ENCODE measurements at places on chromosomes 3 and 15.

- DNase-seq: no peak
Observed at GRCh38 chr3:99601515-99601914, 36.9 kb upstream of the COL8A1 start.

GRCh38 chr3:123321806-123322205 lies 120.1 kb downstream of the SEC22A start:
- no peak for DNase-seq

- no peak for DNase-seq
Observed at GRCh38 chr15:66036859-66037258, 167.6 kb downstream of the RAB11A start.

- DNase-seq: no peak
Observed at GRCh38 chr15:67608638-67608959, 66.1 kb downstream of the MAP2K5 start.

- DNase-seq: no peak
Observed at GRCh38 chr15:31458596-31459399, 132.2 kb downstream of the KLF13 start.

- no peak for DNase-seq
Observed at GRCh38 chr3:132265028-132265427, 52.2 kb upstream of the ACP3 start.

GRCh38 chr3:124582621-124583395 lies 147.4 kb upstream of the UMPS start:
- DNase-seq: no peak

DNA sequence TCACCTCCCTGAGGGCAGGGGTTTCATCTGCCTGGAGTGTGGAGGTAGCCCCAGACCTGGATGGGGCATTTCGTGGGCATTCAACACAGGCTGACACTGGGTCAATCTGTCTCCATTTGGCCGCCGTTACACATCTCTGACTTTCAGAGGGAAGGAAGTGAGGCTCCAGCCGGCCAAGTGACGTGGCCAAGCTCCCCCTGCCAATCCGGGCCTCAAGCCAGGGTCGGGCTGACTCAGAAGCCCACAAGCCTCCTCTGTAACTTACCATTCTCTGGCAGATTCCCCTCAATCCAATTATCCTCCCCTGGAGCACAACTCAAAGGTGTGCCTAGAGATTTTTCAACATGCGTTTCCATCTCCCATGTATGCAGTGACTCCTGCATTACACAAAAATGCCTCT lies 227.6 kb downstream of the KLF13 start:
- DNase-seq: no peak

GRCh38 chr3:186986406-186986805 lies 56.1 kb downstream of the ST6GAL1 start:
- no peak for DNase-seq

- DNase-seq: no peak
Observed at GRCh38 chr15:81270781-81271491, 53.0 kb downstream of the STARD5 start.

DNA sequence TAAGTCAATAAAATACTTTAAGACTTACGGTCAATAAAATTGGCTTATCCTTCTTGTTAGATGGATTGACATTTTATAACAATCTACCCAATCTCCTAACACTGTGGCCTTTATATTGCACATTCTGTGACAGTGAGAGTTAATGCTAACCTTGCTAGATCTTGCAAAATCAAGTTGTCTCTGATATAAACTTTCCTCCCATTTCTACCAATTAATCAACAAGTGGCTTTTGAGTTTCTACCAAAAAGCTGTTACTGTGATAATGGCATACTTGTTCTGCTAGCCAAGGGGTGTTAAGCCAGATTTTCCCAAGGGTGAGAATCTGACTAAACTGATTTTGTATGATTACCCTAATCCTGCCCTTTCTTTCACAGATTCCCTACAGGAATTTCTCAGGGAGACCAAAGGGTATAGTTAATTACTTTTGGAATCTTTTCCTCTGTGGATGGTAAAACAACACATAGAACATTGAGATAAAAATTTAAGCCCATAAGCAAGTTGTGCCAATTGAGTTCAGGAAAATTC lies 174.1 kb upstream of the SUCLG2 start:
- DNase-seq: no peak

DNA sequence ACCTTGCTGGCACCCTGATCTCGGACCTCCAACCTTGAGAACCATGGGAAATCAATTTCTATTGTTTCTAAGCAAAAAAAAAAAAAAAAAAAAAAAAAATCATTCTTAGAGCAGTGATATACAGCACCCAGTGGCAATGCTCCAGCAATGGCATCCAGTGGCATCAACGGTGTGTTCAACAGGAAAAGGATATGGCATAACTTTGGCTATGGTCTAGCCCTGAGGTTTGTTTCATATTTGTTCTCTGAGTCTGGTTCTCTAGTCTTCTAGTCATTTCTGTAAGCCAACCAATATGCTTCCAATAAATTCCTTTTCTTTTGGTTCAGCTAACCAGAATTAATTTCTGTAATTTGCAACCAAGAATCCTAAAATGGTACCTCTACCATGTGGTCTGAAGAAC lies 19.2 kb downstream of the DENND4A start:
- DNase-seq: no peak

- no peak for DNase-seq
Observed at GRCh38 chr3:9485248-9485647, 68.4 kb downstream of the LHFPL4 start.

- DNase-seq: peak; percentile 72
Observed at GRCh38 chr15:74620636-74621545, 5.3 kb downstream of the CLK3 start.

GRCh38 chr15:68258692-68259091 lies 18.9 kb upstream of the FEM1B start:
- no peak for DNase-seq

DNA sequence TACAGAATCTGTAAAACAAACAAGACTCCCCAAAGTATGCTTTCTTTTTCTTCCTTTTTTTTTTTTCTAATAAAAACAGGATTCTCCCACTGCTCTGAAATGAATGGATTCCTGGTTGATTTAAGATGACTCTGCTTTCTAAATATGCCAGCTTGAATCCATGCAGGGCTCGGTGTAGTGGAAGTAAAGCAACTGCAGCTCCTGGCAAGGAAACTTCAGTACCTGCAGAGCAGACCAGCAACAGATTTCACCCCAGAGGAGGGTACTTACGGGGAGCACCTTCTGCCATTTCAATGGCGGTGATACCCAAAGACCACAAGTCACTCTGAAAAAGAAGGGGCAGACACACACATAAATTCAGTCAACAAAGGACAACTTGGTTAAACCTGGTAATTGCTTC lies 150.5 kb upstream of the SLC2A2 start:
- no peak for DNase-seq

DNA sequence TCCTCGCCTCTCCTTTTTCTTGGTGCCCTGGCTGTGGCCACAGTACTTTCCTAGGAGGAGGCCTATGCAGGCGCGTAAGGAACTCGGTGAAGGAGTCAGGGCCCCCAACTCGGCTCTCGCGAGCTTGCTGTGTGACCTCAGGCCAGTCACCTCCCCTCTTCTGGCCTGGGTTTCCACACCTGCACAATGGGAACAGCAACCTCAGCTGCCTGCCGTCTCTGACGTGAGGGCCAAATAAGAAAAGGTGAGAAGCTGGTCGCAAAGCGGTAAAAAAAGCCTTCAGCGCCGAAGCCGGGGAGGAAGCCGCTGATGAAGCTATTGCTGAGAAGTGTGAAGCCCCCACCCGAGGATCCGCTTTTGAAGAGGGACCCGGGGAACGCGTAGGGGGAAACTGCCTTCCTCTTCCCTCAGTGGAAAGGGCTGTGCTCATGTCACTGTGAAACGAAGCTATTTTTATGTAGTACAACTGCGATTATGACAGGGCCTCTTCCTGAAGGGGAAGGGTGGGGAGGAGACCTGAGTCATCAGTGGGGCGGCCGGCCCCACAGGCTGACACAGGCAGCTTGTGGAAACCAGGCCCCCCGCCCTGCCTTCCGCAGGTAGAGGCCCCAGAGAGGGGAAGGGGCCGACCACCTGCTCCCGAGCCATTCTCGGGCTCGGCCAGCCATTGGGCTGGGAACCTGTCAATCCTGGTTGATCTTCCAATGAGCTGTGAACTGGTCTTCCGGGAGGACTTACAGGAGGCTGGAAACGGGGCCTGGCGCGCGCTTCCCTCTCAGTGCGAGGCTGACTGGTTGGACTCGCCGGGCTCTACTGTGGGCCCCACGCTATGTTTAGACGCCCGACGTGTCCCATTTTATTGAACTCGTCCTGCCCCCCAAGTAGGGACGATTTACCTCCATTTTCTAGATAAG lies 18.0 kb upstream of the ANKDD1A start:
- DNase-seq: peak; percentile 94

DNA sequence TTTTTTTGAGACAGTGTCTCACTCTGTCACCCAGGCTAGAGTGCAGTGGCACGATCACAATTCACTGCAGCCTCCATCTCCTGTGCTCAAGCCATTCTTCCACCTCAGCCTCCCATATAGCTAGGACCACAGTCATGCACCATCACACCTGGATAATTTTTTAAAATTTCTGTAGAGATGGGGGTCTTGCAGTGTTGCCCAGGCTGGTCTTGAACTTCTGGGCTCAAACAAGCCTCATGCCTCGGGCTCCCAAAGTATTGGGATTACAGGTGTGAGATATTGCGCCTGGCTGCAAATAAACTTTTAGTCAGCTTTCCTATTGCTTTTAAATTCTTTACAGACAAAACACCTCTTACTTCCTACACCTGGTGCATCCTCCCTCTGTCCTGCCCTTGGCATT lies 102.1 kb upstream of the VEPH1 start:
- DNase-seq: no peak
